Erythroblast (primary cell): ENCODE measurements at places on chromosomes 16 and 17.

DNA sequence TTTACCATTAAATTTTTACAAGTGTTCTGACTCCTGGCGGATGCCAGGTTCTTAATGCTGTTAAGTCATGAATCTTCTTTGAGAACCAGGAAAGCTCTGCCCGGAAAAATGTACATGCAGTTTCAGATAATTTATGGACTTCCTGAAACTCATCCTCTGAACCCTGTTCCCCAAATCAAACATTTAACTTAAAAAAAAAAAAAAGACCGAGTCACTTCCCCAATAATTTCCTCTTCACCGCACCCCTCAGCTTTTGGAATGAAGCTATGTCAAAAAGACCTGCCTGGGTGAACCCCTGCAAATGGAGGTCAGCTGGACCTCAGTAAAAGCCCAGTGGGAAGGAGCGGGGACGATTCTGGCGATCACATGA is 15.0 kb downstream of the ZNF232 start:
- DNase-seq, result no peak

DNA sequence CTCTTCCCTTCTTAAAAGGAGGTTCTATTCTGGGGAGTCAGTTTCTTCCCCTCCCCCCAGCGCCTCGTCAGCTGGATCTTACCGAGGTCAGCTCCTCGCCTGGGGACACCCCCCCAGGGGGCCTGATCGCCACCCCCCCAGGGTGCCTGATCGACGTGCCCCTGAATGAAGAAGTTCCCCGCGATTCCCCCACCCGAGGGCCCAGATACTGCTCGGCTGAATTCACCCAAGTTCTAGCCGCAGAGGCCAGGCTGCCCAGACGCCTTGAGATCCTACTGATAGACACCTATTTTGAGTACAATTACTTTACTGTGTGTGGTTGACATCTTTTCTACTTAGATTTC is 1.4 kb downstream of the RAB11FIP3 start:
- peak; percentile 44 for DNase-seq

DNA sequence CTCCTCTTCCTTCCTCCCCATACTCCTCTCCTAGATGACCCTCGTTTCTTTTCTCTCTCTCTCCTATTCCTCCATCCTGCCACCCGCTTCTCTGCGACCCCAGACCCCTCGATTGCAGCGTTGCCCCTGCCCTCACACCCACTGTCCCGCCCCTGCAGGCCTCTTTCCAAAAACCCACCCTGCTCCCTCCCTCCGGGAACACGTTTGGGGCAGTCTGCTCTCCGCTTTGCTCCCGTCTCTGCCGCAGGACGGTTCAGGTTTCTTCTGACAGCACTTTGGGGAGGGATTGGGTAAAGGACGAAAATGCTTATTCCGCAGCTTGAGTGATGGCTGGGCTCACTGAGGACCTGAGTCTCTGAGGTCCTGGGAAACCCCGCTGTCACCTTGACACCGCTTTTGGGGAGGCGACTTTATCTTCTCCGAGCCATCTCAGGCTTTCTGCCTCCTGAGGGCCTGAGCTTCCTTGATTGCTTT is 690 bp downstream of the NDE1 start:
- DNase-seq, result peak; percentile 69

GRCh38 chr17:1683459-1683858 is 1.2 kb downstream of the PRPF8 start:
- DNase-seq, result peak; percentile 40

GRCh38 chr17:17554266-17554665 is 37.2 kb downstream of the PEMT start:
- no peak for DNase-seq

DNA sequence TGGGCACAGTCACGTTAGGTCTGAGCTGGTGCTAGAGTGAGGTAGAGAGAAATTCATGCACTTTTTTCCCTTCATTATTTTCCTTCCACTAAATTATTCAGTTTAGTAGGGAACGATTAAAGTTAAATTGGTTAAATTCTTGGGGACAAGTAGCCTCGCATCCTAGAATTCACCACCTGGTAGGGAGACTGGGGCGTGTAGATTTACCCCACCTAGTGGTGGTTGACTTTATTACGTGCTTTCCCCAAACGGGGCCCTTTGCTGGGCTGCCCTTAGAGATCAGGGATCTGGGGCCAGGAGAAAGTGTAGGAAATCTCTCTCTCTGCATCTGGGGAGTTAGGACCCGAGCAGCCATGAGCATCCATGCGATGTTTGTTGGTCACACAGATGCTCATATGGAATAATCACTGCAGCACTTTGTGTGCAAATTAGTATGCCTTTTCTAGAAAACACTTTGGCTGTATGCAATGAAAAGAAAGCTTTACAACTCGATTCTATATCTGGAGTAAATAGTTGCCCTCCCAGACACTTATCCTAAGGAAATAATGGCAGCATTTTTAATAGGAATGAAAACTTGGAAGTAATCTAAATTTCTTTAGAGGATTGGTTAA is 107.0 kb downstream of the PLCG2 start:
- peak; percentile 44 for DNase-seq

DNA sequence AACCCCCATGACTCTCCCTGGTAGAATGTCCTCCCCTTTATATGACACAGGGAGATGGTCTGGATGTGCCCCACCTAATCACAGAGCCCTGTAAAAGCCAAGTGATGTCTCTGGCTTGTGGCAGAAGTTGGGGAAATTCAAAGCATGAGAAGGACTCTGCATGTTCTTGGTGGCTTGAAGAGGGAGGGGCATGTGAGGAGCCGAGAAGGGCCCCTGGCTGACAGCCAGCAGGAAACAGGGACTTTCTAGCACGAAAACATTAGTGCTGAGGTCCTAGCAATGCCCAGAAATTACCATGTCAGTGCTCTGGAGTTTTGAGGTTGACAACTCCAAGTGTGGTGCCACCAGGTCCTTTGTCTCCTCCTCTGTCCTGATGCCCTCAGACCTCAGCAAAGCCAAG is 75.9 kb downstream of the USP22 start:
- no peak for DNase-seq

GRCh38 chr17:81035521-81036196 is 708 bp downstream of the BAIAP2 start:
- peak; percentile 71 for DNase-seq

GRCh38 chr16:88923926-88924833 is 52.8 kb downstream of the CBFA2T3 start:
- DNase-seq, result no peak

GRCh38 chr16:70418274-70418992 is 20.5 kb downstream of the ST3GAL2 start:
- DNase-seq, result no peak

DNA sequence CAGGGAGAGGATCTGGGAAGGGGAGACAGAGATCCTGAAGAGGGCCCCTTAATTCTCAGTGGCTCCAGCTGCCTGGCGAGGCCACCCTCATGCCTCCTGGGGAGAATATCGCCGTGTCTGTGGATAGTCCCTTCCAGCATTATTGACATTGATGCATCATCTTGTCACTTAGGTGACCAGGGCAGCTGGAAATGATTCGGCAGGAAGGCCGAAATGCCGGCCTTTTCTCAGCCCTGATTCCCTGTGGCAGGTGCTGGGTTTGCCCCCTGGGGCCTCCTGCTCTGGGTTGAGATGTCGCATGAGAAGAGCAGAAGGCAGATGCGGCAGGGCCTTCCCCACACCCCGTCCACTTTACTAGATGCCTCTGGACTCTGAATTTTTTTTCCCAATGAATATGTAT is 89.5 kb downstream of the RAP1GAP2 start:
- DNase-seq, result no peak

DNA sequence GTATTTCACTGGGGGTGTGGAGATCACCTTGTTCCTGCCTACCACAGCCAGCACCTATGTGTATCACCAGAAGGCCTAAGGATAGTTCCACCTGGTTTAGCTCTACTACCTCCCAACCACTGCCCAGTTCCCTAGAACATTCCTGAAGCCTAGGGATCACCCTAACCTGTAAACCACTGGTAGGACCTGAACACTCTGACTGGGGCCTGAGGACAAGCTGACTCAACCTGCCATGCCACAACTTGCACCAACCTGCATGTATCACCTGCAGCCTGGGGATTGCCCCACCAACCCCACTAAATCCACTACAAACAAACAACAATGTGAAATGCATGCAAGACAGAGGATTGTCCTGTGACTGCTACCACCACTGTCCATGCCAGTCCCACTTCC is 128.1 kb downstream of the KIF2B start:
- no peak for DNase-seq

GRCh38 chr17:77544347-77545110 is 403.8 kb downstream of the SEC14L1 start:
- DNase-seq, result no peak

GRCh38 chr17:81648013-81648706 is 8.2 kb downstream of the PDE6G start:
- DNase-seq, result peak; percentile 34

GRCh38 chr16:35365675-35366074 is 1906.3 kb downstream of the TP53TG3F start:
- no peak for DNase-seq

DNA sequence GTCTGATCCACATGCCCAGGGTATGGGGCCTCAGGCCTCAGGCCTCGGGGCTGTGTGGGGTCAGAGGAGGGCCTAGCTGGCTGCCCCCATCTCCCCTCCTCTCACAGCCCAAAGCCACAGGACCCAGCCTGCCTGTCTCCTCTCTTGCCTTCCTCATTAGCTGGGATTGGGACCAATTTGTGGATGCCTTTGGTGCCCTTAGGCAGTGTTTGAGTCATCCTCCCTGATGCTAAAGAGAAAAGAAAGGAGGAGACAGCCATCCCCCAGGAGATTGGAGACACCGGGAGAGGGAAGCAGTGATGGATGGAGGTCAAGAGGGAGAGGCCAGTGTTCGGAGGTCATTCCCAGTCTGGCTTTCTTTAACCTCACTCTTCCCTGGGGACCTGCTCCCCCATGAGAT is 23.3 kb upstream of the NOG start:
- no peak for DNase-seq

- DNase-seq, result peak; percentile 47
These were observed 18.8 kb downstream of the XPO6 start for GRCh38 chr16:28192806-28193529.

DNA sequence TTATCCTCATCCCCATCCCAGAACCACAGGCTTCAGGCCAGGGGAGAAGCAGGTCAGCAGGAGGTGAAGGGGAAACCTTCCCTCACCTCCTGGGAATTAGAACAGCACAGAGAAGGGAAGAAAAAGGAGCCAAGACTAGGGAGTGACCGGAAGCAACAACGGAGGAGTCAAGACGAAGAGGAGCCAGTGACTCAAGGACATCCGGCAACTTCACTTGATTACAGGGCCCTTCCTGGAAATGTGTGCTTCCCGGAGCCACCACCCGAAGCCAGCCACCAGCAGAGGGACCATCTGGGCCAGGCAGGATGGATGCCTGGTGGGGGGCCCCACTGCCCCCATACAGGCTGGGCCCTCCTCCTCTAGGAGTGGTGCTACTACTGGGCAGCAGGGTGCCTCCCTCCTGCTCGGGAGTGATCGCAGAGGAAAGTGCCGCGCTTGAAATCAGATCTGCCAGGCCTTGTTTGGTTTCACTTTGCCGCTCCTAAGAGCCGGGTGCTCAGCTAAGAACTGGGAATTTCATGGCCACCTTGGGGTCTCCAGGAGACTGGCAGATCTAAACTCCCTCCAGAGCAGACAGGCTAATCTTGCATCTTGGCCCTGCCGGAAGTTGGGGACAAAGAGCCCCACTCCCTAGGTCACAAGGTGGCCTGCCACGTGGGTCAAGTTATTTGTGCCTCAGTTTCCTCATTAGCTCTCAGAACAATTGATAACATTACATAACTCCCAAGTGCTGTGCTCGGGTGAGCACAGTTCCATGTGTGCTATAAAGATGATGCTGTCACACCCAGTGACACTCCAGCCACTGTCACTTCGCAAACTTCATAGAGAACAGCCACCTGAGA is 6.6 kb downstream of the CDC42EP4 start:
- DNase-seq, result peak; percentile 79

DNA sequence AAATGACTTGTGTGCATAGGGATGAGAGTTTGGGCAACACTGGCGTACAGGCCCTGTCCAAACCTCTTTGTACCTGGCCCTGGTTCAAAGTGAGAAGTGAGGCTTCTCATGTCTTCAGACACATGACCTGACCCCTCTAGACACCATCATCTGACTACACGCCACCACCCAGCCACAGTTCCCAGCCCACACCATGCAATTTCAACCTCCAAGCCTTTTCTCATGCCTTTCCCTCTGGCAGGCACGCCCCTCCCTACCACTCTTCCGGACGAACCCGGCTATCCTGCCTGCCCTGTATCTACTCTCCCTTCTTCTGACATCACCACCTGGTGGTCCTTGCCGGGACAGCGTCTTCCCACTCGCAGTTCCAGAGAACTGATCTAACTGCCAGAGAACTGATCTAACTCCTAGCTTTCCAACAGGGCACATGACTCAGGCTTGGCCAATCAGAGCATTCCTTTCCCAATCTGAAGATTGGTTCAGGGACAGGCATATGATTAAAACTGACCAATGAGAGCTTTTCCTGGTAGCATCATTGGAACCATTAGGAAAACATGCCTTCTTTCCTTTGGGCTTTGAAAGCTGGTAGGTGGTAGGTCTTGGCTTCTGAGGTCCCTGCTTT is 27.1 kb upstream of the IL21R start:
- DNase-seq, result peak; percentile 56
